IgD-negative memory B cell (primary cell): ENCODE measurements at places on chromosomes 3 and 15. TPM values are rescaled to one million over a fixed set of nuclear protein-coding genes. Genes with fewer than 3 reads are reported as not detected.

Gene AMIGO3
- 1.5 TPM for polyA plus RNA-seq

Gene EXD1
- polyA plus RNA-seq = not detected

Gene CMTM8
- polyA plus RNA-seq = 0.25 TPM

Gene EIF4A2
- 220 TPM for polyA plus RNA-seq

Gene LRRIQ4
- not detected for polyA plus RNA-seq

Gene SHISA5
- 307 TPM for polyA plus RNA-seq

Gene CCRL2
- polyA plus RNA-seq = 1.3 TPM

Gene ALDH1L1
- polyA plus RNA-seq = not detected

Gene CRELD1
- polyA plus RNA-seq = 17.7 TPM

Gene ACKR4
- polyA plus RNA-seq = not detected

Gene CCR1
- polyA plus RNA-seq = 5.8 TPM

Gene A4GNT
- polyA plus RNA-seq = not detected

Gene IQSEC1
- polyA plus RNA-seq = 52.5 TPM

Gene THUMPD3
- 17.9 TPM for polyA plus RNA-seq

Gene CACNA2D3
- not detected for polyA plus RNA-seq
